ENCODE measurements at places on chromosomes 12 and 14.

- DNase-seq = no peak
Observed at GRCh38 chr12:30155001-30155730, 371.4 kb upstream of the TMTC1 start.

- no peak for DNase-seq
Observed at GRCh38 chr12:31715283-31715825, 13.5 kb downstream of the AMN1 start.

- DNase-seq = no peak
Observed at GRCh38 chr12:43210485-43211192, 341.4 kb downstream of the ADAMTS20 start.

GRCh38 chr14:106564058-106564643 lies 1037.8 kb downstream of the TMEM121 start:
- peak; percentile 27 for DNase-seq

- no peak for DNase-seq
Observed at GRCh38 chr14:22333422-22334274, 255.4 kb downstream of the DAD1 start.

All from CD4-positive, CD25-positive, alpha-beta regulatory T cell (primary cell).